DND-41 (cell line): ENCODE measurements at places on chromosomes 2 and 18.

DNA sequence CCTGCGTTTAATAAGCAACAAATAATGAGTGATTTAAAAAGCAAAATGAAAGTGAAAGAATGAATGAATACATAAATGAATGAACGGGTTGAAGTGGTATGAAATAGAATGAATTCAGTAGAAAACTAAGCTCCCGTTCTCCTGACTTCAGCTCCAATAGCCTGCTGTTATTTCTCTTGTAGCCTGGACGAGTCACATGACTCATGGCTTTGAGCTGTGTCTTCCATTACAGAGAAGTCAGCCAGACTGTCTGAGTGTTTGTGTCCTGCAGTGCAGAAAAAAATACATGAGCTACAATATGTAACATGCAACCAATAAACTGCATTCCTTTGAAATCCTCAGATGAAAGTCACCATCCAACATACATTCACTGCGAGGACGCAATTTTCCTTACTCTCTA lies 21.2 kb downstream of the SCG2 start:
- DNase-seq: no peak

DNA sequence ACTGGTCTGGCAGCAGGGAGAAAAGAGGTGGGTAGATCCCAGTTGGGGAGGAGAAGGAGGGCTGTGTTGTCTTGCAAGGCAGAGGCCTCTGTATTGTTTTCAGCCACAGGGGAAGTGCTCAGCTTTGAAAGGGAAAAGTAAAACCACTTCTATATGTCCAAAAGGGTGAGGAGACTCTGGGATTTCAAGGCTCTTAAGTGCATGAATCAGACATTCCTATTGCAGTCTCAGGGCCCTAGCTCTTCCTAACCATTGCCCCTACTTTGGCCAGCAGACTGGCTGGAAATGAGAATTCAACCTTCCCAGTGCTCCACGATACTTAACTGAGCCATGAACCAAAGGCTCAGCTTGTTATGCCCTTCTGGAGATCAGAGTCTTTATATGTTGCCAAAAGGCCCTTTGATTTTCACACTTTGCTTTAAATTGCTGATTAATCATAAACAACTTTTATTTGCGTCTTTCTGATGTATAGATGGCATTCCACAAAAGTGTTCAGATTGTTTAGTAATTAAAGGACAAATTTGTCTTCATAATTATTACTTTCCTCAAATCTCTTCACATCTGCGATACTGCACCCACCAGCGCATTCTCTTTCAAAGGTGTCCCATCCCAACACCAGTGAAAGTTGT lies 313.8 kb upstream of the MMADHC start:
- no peak for DNase-seq

GRCh38 chr2:230796280-230796862 lies 68.4 kb upstream of the ITM2C start:
- no peak for DNase-seq

DNA sequence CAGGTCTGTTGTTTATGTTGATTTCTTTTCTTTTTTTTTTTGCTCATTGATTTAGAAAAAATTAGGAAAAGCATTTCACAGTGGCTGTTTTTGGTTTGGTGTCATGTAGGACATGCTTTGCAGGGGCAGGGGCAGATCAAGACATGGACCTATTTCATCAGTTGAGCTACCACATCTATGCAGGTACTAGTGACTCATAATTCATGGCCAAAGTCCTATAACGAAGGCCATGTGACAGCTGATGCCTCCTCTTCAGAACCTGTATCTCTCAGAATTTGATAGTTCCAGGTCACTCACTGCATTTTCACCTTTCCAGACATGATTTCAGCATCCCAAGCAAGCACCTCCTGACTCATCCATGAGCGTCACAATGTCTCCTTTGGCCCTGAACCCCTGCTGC lies 195.8 kb downstream of the ALK start:
- DNase-seq: no peak

DNA sequence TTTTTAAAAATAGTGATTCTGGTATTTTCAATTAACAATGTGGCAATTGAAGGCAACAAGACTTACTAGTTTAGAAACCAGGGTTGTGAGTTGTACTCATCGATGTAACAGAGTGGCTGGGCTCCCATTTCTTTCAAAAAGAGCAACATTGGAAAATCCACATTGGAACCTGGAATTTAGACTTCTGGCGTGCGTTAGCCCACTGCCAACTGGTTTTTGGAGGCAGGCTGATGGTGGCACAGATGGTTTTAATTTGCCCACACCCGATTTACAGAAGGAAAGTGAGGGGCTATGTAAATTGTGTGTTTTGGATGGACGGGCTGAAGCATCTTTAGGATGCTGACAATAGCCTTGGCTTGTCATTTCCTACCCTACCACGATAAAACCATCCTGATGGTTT lies 66.3 kb downstream of the TRPM8 start:
- DNase-seq: no peak
